ENCODE measurements at places on chromosomes 16 and 17.

DNA sequence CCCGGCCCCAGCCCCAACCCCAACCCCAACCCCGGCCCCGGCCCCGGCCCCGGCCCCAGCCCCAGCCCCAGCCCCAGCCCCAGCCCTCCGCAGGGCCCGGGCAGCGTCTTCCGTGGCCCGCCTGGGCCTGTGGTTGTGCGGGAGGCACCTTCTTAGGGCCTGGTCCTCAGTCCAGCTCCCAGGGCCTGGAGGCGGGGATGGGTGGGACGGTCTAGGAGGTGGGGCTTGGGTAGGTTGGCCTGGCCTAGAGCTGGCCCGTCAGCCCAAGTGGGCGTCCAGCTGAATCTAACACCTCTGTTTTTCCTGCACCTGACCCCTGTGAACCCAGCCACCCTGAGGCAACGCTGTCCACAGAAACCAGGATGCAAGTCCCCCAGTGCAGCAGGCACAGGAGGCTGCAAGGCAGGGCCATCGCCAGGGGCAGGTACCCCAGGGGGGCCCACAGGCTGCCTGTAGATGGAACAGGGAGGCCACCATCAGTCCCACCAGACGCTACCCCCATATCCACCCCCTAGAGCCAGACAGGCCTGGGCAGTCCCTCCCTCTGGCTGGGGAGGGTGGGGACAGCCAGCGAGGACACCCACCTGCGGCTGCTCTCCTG, 8.8 kb downstream of the MSLN start:
- DNase-seq: no peak

DNA sequence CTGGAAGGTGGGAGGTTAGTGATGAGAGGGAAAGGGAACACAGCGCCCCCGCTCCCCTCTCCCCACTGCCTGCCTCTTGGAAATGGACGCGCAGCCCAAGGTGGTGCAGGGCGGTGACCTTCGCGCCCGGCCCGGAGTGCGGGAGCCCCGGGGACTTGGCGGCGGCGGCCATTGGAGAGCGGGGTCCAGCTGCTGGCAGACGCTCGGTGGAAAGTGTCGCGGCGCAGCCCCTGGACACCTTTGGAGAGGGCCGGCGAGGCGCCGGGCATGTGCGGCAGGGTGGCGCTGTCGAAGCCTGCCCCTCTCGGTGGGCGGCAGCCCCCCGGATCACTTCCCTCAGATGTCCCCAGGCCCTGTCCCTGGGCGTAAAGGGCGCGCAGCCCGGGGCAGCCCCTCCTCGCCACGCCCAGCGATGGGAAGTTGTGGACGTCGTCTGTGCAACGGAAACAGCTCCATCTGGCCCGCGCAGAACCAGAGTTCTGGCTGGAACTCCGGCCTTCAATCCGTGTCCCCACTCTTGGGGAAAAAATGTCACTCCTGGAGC, 16.7 kb downstream of the SALL1 start:
- DNase-seq: no peak

GRCh38 chr17:48351911-48352332, 78.1 kb downstream of the SKAP1 start:
- peak; percentile 66 for DNase-seq

GRCh38 chr16:2675714-2676113, 6.6 kb upstream of the KCTD5 start:
- no peak for DNase-seq

GRCh38 chr17:17001076-17001777, 29.3 kb upstream of the TNFRSF13B start:
- no peak for DNase-seq

DNA sequence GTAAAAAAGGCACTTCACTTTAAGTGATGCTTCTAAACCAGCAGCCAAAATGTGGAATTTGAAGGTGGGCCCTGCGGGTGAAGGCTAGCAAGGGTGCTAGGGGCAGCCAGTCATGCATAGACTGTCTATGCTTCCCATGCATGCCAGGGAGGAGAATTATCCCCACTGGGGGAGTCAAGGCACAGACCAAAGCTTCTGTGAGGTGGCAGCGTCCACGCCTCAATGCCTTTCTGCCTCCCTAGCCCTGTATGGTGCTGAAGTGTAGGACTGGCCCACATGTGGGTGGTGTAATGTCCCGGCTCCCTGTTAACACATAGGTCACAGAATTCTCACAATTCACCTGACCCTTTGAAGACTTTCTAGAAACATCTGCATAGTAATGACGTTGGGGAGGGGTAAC, 1.9 kb downstream of the HS3ST2 start:
- no peak for DNase-seq

DNA sequence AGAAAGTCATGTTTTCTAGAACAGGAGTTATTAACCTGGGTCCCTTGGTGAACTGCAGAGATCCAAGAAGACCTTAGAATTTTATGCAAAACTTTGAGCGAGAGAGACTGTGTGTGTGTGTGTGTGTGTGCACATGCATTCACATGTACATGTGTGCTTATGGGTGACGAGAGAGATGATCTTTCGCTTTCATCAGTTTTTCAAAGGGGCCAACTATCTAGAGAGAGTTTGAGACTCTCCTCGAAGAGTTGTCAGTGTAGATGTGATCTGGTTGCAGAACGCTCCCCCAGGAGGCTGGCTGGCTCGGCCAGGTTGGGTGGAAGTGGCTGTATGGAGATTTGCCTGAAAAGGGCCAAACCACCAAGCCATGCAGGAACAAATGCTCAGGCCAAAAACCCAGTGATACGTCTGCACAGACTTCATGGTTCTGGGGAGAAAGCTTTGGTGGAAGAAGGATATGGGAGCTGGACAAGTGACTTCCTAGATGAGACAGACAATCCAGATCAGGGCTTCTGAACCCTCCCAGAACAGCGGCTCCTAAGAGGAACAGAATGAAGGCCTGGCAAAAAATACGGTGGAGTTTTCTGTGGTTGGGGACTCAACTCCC, 6.1 kb downstream of the PIK3R5 start:
- DNase-seq: no peak

- DNase-seq: peak; percentile 39
Measured at GRCh38 chr17:8079291-8080207, 8.0 kb downstream of the ALOX12B start.

- no peak for DNase-seq
Measured at GRCh38 chr17:67562005-67562404, 155.7 kb upstream of the NOL11 start.

DNA sequence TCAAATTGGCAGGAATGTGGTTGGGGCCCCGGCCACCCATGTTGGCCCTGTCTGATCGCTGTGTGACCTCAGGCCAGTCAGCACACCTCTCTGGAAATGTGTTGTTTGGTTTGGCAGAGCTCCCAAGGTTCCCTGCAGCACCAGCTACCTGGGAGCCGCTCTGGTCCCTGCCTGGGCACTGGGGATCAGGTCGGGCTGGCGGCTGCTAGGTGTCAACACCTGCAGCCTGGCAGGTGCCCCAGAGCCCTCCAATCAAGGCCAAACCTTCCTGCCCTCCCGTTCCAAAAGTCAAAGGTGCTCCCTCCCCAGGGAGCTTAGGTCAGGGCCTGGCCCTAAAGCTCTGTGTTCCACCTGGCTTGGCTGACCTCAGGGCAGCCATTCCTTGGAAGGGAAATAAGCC, 55.9 kb downstream of the ZDHHC7 start:
- DNase-seq: no peak

DNA sequence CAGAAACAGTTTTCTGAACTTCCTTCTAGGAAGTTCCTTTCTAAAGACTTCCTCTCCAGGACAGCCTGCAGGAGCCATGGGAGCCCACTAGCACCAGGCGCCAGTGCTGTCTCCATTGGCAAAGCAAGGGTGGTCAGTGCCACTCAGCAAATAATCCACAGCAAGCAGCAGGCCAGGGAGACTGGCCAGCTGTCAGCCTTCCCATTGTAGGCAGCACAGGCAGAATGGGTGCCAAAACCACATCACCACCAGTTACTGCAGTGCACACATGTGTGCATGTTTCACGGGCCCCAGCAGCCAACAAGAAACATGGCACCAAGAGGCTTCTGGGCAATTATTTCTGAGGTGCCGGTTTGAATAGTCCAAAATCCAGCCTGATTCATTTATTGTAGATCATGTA, 26.7 kb downstream of the DNASE1 start:
- DNase-seq: no peak

Measured in fibroblast of mammary gland (primary cell).